ENCODE measurements at places on chromosomes 12 and 14.
A peak's percentile ranks its signal among the peaks of the same experiment; 100 is the strongest.

DNA sequence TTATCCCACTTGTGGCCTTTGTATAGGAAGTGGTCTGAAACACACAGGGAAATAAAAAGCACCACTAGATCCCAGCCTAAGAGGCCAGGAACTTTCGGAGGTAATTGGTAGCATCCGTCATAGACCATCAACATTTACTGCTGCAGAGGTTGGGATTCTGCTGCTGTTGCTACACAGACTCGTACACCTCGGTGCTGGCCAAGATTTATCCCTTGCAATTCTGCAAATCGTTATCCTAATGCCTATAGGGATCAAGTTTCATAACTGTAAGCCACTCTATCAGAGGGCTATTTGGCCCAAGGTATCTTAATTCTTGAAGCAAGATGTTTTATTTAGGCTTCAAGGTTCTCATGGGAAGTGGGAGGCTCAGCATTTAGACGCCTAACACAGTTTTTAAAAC, 913.6 kb downstream of the GALC start:
- DNase-seq: no peak

DNA sequence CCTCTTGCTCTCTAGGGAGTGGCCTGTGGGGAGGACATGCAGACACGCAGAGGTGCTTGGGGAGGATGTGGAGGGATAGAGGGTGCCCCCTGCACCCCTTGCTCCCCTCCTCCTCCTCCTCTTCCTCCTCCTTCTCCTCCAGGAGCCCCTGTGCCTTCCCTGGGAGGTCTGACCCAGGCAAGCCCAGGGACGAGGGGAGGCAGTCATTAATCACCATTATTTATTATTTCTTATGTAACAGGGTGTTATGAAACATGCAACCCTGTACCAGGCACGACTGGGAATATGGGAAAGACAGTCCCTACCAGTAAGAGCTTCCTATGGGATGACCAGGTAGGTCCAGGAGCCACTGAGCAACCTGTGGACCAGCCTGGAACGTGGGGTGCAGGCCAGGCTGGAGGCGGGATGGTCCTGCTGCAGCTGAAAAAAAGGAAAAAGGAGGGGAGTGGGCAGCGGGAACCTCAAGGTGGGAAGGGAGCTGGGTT, 22.5 kb upstream of the PGF start:
- no peak for DNase-seq

DNA sequence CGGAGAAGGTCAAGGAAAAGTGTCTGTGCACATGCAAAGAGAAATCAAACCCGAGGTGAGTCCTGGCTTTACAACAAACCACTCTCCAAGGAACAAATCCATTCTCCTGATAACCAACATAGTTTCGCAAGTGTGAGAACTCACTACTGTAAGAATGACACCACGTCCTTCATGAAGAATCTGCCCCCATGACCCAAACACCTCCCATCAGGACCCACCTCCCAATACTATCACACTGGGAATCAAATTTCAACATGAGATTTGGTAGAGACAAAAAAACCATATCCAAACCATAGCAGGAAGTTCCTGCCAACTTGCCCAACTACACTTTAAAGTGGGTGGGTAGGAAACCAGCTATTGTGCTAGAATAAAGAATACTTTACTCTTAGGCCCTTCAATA, 2.4 kb upstream of the ERC1 start:
- DNase-seq: no peak

DNA sequence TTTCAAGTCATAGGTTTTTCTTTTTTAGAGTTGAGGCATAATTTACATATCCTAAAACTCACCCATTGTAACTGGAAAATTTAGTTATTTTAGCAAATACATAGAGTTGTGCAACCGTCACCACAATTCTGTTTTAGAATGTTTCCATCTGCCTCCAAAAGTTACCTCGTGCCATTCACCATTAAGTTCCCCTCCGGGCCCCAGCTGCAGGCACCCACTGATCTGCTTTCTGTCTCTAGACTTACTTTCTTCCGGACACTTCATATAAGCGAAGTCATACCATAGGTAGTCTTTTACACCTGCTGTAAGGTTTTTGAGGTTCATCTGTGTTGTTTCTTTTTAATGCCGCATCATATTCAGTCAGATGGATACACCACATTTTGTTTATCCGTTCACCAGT, 28.7 kb downstream of the PPP2R5C start:
- no peak for DNase-seq

GRCh38 chr12:3206536-3207072, 129.4 kb downstream of the TSPAN9 start:
- no peak for DNase-seq

- DNase-seq: peak; percentile 80
Measured at GRCh38 chr12:2615665-2616402, 178.9 kb upstream of the FKBP4 start.

- DNase-seq: no peak
Measured at GRCh38 chr12:5694759-5695409, 250.2 kb downstream of the ANO2 start.

DNA sequence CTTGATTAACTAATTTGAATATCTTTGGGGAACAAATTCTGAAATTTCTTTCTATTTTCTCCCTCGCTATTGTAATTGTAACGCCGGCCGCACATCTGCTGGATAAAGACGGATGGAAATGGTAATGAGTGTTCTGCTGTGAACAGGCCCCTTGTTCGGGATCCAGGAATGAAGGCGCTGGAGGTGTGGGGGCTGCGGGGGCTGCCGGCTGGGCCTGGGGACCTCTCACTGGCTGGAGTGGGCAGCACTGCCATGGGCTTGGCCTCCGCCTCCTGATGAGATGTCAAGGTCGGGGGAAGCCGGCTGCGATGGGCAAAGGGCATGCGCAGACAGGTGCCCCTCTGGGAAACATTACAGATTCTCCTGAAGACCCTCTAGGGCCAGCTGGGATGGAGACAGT, 175.4 kb downstream of the PHETA1 start:
- no peak for DNase-seq

GRCh38 chr14:56487090-56487667, 92.4 kb upstream of the TMEM260 start:
- DNase-seq: no peak

DNA sequence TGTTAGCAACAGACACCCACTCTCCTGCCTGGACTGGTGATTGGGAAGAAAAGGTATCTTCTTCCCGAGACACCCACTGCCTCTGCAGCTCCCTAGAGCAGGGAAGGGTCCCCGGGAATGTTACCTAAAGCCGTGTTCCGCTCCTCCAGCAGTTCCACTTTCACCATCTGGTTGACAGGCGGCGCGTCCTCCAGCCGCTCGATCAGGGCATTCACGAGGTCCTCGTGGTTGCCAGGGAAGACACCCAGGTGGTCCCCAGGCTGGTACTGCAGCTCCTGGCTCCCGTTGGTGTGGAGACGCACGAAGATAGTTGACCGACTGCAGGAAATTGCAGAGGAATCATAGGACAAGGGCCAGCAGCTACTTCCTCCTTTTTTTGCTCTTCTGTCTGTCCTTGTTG, 44.2 kb upstream of the FBXO21 start:
- DNase-seq: no peak

- no peak for DNase-seq
Measured at GRCh38 chr14:100285021-100285912, 21.0 kb downstream of the SLC25A29 start.

DNA sequence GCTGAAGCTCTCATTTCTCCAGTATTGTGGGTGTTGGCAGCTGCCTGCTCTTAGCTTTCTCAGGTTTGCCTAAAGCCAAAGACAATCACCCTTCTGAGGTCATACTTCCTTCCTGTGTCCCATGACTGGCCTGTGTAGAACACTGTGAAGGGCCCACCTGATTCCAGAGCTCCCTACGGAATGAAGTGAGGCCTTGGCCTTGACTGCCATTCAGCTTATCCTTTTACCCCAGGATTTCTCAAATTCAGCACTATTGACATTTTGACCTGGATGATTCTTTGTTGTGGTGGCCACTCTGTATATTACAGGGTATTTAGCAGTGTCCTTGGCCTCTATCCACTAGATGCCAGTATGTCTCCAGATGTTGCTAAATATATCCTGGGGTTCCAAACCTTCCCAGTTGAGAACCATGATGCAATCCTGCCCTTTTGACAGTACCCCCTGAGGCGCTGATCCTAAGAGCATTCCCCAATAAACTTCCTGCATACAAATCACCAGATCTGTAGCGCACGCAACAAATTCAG, 112.3 kb upstream of the KRR1 start:
- DNase-seq: no peak

GRCh38 chr14:73625706-73626105, 13.4 kb downstream of the ACOT6 start:
- no peak for DNase-seq

GRCh38 chr14:95770777-95771176, 56.9 kb upstream of the TCL1A start:
- no peak for DNase-seq

DNA sequence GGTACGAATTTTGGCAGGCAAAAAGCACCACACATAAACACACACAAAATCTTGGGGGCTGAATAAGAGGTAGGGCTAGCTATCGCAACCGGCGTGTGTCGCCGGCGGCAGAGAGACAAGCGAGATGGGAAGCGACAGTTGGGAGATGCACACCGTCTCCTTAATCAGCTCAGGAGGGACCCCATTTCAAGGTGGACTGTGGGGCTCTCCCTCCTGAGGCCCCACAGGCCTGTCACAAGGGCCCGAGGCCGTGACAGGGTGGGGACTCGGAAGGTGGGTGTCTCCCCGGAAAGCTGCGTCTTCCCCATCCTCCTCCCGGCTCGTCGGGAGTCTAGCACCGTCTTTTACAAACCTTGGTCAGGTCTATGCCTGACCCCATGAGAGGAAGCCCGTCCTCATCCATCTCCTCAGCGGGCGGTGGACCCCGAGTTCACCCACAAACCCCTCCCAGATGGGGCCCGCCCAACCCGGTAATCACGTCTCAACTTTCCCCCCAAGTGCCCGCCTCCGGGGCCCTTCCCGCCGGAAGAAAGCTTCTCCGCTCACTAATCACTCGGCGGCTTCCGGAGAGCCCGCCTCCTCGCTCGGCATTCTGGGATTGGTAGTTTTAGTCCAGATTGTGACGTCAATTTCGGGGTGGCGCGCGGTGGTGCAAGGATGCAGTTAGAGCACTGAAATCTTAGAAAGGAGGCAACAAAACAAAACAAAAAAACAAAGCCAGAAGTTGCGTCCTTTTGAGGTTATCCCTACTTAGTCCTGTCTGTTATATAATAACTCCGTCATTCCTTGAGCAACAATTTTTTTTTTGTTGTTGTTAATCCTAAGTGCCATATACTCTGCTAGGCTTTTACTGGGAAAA, at the start of gene WASHC3:
Gene WASHC3 (minus strand): TSS at position 432 of the 859 bp plus-strand sequence. CDS start 29 bp downstream, at position 403.
- peak; percentile 93 for DNase-seq

- DNase-seq: peak; percentile 57
Measured at GRCh38 chr14:100022772-100023451, 42.3 kb upstream of the EVL start.

DNA sequence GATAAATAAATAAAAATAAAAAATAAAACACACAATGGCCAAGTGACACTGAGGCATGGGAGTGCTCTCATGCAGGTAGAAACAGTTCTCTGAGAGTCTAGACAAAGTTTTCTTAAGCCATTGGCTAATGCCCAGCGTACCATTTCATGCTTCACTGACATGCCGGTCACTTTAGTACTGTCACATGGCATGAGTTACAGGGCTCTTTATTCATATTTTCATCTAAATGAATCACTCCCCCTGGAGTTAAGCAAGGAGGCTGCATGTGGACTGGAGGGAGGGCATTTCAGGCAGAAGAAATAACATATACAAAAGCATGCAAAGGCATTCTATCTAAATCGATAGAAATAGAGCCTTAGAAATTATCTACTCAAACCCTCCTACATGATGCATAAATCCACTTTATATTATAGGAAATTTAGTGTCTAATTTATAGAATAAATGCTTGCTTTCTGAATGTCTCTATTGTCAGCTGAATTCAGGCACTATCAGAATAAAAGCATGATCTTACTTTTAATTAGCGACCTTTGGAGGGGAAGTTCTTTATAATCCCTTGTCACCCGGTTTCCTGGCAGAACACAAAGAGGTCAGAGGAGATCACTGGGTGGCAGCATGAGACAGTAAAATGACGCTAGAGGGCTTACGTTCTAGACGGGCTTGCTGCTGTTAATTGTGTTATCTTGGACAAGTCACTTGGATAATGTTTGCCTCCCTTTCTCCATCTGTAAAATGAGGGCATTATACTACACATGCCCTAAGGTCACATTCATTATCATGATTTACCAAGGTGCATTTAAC, 17.5 kb downstream of the DYRK4 start:
- no peak for DNase-seq

- no peak for DNase-seq
Measured at GRCh38 chr12:13471471-13471870, 274.9 kb downstream of the EMP1 start.

GRCh38 chr12:108860443-108860842, 3.1 kb upstream of the SSH1 start:
- no peak for DNase-seq

DNA sequence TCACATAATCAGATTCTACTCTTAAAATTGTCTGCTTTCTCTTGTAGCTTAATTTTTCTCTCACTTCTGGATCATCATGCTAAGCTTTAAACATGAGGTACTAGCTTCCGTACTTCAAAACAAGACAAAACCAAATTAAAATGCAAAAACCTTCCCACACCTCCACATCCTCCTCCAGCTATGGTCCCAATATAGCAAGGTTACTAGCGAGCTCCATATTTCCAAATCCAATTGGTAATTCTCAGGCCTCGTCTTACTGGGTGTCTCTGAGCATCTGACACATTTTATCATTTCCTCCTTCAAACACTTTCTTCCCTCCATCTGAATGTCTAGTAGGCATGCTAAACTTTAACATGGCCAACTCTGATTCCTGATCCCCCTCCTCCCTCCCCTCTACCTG, 7.9 kb upstream of the PAPOLA start:
- DNase-seq: no peak

GRCh38 chr14:72578514-72578913, 315.4 kb downstream of the DPF3 start:
- DNase-seq: no peak

- DNase-seq: no peak
Measured at GRCh38 chr14:75979648-75980565, 1.9 kb downstream of the TGFB3 start.

DNA sequence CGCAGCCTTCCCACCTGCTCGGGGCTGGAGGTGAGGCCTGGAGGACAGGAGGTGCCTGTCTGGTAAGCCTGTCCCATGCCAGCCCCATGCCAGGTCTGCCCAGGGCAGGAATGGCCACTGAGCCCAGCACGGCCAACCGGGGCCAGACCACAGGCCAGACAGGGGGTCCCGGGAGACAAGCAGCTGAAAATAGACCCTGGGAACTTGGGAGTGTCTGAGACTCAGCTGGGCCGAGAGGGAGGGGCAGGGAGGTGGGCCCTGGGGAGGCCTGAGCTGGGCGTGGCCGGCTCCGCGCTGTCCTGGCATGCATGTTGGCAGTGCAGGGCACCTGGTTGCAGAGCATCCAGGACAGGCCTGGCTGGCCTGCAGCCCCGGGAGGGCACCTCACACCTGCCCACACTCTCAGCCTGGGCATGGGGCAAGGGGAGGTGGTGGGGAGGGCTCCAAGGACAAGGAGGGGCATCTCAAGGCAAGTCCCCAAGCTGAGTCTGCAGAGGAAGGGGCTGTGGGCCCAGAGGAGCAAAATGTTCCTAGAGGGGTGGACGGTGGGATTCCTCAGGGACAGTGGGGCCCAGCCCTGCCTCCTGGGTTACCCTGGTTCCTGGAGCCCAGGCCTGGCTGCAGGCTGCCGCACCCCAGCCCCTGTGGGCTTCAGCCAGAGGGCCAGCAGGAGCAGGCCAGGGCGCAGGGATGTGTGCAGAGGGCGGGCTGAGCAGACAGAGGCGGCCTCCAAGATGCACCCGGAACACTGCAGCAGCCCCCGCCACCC, 3.2 kb upstream of the CRIP1 start:
- no peak for DNase-seq

- no peak for DNase-seq
Measured at GRCh38 chr12:47757840-47758583, 668 bp downstream of the RAPGEF3 start.

- no peak for DNase-seq
Measured at GRCh38 chr14:83260751-83261150, 1727.1 kb upstream of the SEL1L start.

GRCh38 chr14:68729556-68729955, 63.3 kb downstream of the ZFP36L1 start:
- DNase-seq: no peak

Measured in renal cortex interstitium (tissue), 15 donors.